ENCODE measurements at places on chromosomes 5 and 9.

DNA sequence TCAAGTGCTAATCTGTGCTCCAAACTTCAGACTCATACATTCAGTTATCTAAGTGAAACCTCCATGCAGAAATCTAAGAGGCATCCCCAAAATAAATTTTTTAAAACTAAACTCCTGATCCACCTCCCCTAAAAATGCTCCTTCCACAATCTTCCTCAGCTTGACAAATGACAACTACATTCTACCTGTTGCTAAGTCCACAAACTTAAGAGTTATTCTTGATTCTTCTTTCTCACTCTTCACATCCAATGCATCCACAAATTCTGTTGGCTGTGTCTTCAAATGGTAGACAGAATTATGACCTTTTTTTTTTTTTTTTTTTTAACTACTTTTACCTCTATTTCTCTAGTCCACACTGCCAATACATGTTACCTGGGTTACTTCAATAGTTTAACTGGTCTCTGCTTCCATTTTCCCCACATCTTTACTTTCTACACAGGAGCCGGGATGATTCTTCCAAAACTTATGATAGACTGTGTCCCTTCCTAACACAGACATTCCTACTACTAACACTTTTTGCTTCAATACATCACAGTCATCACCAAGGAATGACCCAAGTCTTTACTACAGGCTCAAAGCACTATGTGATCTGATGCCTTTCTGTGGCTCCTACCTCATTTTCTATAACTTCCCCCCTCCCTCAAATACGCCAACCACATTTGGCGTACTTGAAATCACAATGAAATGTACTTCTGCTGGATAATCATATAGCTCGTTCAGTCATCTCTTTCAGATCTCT lies 143.6 kb downstream of the PDE4D start:
- DNase-seq = no peak

GRCh38 chr9:135544981-135545635 lies 818 bp upstream of the OBP2A start:
- DNase-seq = no peak

DNA sequence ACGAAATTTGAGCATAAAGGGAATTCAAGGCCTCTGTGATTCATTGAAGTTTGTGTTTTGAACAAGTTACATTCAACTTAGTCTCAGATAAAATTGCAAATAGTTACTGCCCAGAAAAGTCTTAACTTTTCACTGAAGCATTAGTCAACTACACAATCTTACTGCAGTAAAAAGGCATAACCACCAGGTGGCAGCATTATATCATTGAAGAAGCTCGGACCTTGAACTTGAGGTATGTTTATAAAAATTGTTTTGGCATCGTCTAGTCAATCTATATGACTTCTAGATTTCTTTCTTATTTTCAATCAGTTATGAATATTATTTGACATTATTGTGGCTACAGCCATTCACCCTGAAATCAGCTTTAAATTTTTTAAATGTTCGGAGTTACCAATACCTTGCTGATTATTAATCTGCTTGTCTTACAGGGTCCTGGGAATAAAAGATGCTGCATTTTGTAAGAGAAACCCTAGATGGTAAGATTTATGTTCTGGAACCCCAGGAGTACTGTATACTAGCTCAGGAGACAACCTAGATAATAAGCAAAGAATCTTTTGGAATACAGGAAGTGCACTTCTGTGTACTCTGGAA lies 83.9 kb upstream of the GRAMD2B start:
- DNase-seq = peak; percentile 52

GRCh38 chr5:135986891-135987401 lies 32.2 kb upstream of the LECT2 start:
- DNase-seq = no peak

GRCh38 chr9:132090771-132091170 lies 11.1 kb upstream of the MED27 start:
- no peak for DNase-seq

DNA sequence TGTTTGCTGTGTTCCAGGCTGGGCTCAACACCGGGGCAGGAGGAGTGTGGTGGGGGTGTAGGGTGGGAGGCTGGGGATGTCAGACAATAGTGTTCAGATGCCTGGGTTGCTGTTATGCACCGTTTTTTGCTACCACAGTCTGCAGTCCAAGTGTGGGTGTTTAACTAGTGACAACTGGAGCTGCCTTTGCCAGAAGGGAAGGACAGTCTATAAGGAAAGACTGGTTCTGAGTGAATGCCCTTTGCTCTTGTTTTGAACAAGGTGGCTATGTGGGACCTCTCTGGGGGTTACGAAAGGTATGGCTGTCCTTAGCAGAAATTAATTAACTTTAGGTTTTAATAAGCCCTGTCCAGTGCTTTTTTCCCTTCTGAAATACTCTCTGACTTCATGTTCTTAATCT lies 118.5 kb upstream of the GNA14 start:
- DNase-seq = no peak

Data from inflammatory macrophage treated with lipopolysaccharide for 4 hours (primary cell).